ENCODE measurements at places on chromosomes 5 and 9. TPM values are rescaled to one million over a fixed set of nuclear protein-coding genes. Genes with fewer than 3 reads are reported as not detected.
A peak's percentile ranks its signal among the peaks of the same experiment; 100 is the strongest.

- no peak for DNase-seq
Observed at GRCh38 chr5:142772446-142773293, 2.5 kb downstream of the ARHGAP26 start.

GRCh38 chr5:140215276-140215675 lies 40.3 kb downstream of the CYSTM1 start:
- DNase-seq = no peak

DNA sequence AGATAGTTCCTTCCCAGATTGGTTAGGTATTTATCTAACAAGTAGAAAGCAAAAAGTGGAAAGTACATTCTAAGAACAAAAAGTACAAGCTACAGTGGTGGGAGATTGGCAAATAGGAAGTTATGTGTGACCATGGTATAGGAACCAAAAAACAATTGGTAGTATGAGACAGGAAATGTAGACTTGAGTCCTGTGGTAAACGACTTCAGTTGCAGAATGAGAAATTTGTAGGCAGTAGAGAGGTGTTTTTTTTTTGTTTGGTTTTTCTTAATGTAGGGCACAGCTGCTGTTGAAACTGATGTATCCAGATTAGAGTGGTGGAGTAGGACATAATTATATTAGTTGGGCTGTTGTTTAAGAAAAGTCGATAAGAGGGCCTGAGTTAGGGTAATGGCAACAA lies 72.0 kb downstream of the CCNH start:
- DNase-seq = peak; percentile 65

DNA sequence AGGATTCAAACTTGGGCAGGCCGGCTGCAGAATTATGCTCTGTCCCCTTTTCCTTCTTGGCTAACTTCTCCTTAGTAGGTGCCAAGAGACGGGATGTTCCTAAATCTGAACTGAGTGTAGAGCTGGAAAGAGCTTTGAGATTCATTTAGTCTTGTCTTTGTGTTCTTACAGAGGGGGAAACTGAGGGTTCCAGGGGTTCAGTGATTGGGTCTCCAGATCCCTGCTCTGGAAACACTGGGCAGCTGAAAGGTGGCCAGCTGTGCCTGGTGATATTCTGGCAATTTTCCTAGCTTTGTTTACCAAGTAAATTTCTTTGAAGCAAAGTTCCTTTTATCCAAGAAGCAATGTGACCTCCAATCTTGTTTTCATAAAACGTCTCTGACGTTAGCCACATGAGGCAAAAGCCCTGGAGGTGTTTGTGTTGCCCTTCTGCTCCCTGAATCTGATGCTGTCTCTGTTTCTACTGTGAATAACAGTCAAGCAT lies 288.7 kb downstream of the ZSWIM6 start:
- DNase-seq = no peak

GRCh38 chr9:34179213-34180136 lies 632 bp downstream of the UBAP1 start:
- DNase-seq = no peak

OSMR gene
- total RNA-seq = not detected

ZNF782 gene
- total RNA-seq = 4.2 TPM

DNA sequence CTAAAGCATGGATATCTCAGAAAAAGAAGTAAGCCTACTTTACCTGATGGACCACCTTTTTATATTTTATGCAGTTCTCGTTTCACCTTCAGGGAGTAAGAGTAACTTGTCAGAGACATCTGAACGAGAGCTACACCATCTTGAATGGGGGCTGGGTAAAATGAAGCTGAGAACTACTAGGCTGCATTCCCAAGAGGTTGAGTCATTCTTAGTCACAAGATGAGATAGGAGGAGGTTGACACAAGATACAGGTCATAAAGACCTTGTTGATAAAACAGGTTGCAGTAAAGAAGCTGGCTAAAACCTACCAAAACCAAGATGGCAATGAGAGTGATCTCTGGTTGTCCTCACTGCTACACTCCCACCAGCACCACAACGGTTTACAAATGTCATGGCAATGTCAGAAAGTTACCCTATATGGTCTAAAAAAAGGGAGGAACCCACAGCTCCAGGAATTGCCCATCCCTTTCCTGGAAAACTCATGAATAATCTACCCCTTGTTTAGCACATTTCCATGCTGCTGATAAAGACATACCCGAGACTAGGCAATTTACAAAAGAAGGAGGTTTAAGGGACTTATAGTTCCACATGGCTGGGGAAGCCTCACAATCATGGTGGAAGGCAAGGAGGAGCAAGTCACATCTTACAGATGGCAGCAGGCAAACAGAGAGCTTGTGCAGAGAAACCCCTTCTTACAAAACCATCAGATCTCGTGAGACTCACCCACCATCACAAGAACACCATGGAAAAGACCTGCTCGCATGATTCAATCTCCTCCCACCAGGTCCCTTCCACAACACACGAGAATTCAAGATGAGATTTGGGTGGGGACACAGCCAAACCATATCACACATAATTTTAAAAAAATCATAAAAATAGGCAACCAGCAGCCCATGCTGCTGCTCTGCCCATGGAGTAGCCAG lies 62.5 kb downstream of the GIN1 start:
- DNase-seq = no peak

TMEM252 gene
- not detected for total RNA-seq

DNA sequence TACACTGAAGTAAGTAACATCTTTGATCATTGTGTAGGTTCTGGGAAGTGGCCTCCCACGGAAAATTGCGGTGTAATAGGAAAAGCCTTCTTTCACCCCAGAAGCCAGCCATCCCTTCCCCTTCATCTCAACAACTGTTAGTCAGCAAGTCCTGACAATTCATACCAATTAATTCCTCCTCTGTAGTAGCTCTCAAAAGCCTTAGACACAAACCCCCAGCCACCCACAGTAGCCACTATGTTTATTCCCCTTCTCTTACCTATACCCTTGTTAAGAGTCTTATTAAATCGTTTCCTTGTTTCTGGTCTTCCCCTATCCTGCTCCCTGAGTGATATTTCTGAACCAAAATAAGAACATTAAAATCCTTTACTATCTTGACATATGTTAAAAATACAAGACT lies 143.6 kb downstream of the PCSK5 start:
- DNase-seq = no peak

TAF11L13 gene
- not detected for total RNA-seq

GRCh38 chr9:98391406-98391805 lies 136.0 kb upstream of the TBC1D2 start:
- DNase-seq = no peak

GRCh38 chr9:7489036-7489435 lies 310.5 kb downstream of the DMAC1 start:
- DNase-seq = no peak

- DNase-seq = peak; percentile 17
Observed at GRCh38 chr5:71533615-71534014, 53.5 kb upstream of the MCCC2 start.

DNA sequence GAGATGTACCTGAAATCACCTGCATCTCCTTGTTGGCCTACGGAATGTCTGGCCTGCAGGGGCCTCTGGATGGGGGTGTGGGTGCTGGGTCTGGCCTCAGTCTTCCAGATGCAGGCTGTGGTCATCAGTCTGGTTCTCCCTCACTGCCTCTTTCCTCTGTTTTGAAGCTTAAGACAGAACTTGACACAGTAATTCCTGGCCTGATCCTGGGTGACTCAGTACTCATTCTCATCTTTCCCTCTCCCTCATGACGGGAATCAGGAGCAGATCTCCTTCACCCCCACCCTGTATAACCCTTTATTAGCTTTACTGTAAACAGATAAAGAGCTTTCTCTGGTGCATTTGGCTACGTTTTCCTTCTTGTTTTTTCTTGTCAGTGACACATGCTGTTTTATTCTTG lies 89.3 kb upstream of the ADAMTS16 start:
- DNase-seq = no peak

GRCh38 chr5:131259326-131259725 lies 4.5 kb upstream of the CDC42SE2 start:
- DNase-seq = no peak

ST8SIA4 gene
- 56.9 TPM for total RNA-seq

- DNase-seq = no peak
Observed at GRCh38 chr5:83553000-83553486, 81.5 kb downstream of the VCAN start.

DNA sequence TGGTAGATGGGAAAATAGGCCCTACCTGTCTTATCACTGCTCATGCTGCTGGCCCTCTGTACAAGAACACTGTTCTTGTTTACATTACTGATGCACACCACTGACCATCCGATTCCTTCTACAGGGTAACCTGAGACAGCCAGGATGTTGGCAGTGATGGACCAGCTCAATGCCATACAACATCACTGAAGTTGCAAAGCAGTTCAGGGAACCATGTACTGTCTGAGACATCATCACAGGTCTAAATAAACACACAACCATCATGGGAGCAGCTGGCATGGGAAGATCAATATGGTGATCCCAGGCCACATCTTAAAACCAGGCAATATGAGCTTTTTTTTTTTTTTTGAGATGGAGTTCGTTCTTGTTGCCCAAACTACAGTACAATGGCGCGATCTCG lies 59.0 kb downstream of the IARS1 start:
- DNase-seq = no peak

DNA sequence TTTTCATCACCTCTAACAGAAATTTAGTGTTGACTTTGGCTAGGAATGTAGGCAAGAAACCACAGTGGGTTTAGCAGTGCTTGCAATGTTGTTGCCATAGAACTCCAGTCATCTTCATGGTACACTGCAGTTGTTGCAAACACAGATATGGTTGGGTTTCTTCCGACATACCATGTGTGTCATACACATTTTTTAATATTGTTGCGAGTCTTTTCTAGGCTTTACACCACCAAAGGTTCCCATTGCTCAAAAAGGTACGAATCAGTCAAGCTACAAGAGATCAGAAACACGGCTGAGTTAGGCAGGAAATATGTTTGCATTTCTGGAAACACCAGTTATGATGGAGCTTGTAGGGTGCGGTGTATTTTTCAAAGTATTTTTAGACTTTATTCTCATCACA lies 172.4 kb downstream of the SYK start:
- DNase-seq = no peak

GRCh38 chr9:5712651-5713390 lies 83.9 kb downstream of the RIC1 start:
- no peak for DNase-seq

DNA sequence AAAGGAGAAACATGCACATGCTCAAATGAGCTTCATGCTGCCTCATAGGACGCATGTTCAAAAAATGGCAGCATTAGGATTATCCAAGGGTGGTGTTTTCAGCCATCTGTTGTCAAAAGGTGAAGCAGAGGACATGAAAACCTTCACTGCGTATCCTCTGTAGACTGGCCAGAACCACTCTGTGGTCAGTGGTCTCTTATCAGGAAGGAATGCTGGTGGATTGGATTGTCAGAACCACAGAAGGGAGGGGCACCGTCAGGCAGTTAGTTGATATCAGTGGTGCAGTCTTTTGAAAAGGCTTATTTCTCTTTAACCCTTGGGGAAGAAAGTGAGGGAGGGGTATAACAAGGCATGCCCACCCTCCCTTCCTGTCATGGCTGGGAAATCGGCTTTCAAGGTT lies 100.1 kb downstream of the FBXL7 start:
- no peak for DNase-seq

FEM1C gene
- total RNA-seq = 14.7 TPM

- no peak for DNase-seq
Observed at GRCh38 chr9:2740616-2741015, 23.3 kb downstream of the KCNV2 start.

GRCh38 chr5:3288325-3288724 lies 307.3 kb upstream of the IRX1 start:
- DNase-seq = no peak

DNA sequence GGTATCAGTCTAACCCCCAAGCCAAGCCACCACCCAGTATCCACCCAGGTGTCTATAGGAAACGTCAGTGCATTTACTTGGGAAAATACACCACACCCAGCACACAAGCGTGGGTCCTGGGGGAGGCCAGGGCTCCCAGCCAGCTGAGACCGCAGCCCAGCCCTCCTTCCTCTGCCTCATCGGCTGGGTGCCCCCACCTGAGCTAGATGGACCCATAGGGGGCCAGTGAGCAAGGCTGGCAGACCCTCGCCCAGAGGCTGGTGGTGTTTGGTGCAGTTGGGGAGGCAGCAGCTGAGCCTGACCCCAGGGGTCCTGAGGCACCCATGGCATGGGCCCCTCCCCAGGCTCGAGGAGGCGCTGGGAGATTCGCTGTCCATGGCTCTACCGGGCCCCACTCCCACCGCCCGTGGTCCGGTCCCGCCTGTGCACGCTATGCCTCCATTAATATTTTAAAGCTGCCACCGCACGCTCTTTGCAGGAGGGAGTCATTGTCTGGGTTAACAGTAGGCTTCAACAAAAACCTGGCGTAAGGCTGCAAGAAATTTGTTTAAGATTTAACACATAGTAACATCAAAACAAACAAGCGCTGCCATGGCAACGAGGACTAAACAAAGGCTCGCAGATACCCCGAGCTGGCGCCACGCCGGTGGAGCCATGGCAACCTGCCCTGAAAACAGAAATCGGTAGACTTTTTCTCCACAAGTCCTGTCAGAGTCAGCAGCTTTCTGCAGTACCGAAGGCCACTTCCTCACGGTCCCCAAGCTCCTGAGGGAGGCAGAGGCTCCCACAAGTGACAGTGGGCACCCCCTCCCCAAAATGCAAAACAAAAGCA lies 20.6 kb downstream of the TPPP start:
- peak; percentile 81 for DNase-seq

C1QTNF3 gene
- 1.4 TPM for total RNA-seq

- no peak for DNase-seq
Observed at GRCh38 chr9:87898151-87898550, 15.5 kb downstream of the SPATA31E1 start.

PROB1 gene
- 7.2 TPM for total RNA-seq

DNA sequence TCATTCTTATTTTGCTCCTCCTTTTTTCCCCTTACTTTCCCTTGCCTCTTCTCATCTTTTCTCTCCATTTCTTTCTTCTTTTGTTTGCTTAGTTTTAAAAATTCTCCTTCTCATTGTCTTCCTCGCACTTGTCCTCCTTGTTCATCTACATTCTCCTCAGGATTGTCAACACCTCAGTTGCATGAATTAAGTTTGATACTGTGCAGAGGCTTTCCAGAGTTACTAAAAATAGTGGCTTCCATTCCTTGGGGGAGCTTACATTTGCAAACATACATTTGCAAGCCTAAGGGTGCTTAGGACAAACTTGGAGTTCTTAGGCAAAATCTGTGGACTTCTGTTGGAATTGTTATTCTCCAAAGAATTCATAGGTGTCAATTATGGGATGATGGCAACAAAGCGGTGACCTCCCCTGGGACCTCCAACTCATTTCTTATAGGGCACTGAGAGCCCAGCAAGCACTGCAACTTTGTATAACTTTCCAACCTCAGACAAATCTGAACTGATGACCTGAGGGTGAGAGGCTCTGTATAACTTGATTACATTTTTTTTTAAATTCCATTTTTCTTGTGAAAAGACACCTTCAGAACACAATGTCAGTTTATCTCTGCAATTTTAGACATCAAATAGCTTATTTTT lies 371.4 kb downstream of the TMEM38B start:
- no peak for DNase-seq
